ENCODE measurements at places on chromosomes 13 and 19.

DNA sequence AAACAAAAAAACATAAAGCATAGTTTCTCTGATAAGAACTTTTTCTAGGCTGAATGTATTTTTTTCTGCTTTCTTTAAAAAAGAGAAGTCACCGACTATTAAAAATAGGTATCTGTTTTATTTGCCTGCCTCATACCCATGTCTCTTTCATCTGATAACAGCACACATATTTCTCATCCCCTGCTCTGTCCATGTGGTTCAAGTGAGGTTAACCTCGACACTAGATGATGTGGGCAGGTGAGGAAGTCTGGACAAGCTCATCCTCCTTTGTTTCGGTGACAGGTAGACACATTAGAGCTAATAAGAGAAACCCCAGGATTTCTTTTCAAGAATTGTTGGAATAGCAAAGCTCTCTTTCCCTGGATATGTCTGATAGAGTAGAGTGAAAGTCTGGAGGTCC is 222.7 kb downstream of the GPC5 start:
- DNase-seq: no peak

DNA sequence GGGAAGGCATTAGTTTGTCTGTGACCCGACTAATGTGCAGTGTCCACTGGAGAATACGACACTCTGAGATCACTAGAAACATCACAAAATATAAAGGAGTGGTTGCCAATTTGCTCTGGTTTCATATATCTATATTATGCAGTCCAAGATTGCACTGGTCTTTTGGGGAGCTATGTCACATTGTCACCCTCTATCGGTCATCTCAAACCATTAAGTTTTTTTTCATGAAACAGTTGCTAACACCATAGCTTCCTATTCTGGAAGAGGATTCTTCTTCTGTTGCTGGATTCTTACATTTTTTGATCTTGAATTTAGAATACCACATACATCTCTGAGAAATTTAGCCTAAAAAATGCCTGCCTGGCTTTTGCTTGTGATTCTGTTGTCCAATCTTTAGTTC is 168.6 kb downstream of the LACC1 start:
- no peak for DNase-seq

DNA sequence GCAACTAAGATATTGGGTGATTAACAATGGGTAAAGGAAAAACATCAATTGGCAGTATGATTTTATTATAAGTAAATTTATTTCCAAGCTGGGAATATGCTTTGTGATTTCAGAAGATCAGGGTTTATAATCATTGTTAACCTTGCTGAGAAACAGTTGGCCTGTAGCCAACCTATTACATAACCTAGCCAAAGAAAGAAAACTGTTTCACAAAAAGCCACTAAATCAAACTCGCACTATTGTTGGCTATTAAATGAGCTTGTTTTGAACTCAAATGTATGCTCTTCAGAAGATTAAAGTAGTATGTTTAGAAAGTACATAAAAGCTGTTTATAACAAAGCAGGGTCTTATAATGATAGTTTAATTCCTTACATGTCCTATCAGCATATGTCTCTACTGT is 151.7 kb downstream of the LHFPL6 start:
- no peak for DNase-seq

GRCh38 chr13:73480779-73481559 is 422.2 kb downstream of the KLF5 start:
- no peak for DNase-seq

DNA sequence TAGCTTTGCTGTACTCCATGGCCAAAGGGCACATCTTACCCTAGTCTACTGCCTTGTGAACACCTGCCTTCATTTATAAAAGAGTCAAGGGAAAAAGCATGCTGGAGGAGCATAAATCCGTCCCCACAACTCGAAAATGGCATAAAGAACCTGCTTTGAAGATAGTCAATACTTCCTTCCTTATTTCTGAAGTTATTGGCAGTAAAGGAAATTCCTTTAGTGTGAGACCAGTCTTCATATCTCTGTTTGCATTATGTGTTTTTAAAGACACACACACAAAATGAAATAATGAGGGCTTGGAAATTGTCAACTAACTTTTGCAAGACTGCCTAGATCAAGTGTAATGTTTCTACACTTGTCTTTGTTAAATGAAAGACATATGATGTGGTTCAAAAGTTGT is 408.4 kb downstream of the SPRY2 start:
- DNase-seq: no peak
